ENCODE measurements at places on chromosomes 2 and 18. TPM values are rescaled to one million over a fixed set of nuclear protein-coding genes. Genes with fewer than 3 reads are reported as not detected.

The ALK gene
- not detected for total RNA-seq

The GPR55 gene
- total RNA-seq = not detected

The SP140 gene
- total RNA-seq = not detected

The RNU2-63P gene
- total RNA-seq = 88.5 TPM

The CIB4 gene
- total RNA-seq = not detected

The MSGN1 gene
- total RNA-seq = not detected

The POMC gene
- 1.3 TPM for total RNA-seq

The NAT8 gene
- total RNA-seq = not detected

The PLGLB1 gene
- total RNA-seq = not detected

The CFC1 gene
- total RNA-seq = not detected

The ACVR1C gene
- total RNA-seq = 0.15 TPM

The HMSD gene
- total RNA-seq = 0.65 TPM

The MAP4K3 gene
- 26.6 TPM for total RNA-seq

The XDH gene
- total RNA-seq = not detected

The MC5R gene
- not detected for total RNA-seq

The FAM110C gene
- not detected for total RNA-seq

All from epithelial cell of umbilical artery (primary cell).